ENCODE measurements at places on chromosomes 7 and 10. TPM values are rescaled to one million over a fixed set of nuclear protein-coding genes. Genes with fewer than 3 reads are reported as not detected.

The ECHS1 gene
- total RNA-seq, result 88.8 TPM

The VENTX gene
- total RNA-seq, result 21.5 TPM

The AKR1C8 gene
- total RNA-seq, result not detected

The SPDYE6 gene
- not detected for total RNA-seq

DNA sequence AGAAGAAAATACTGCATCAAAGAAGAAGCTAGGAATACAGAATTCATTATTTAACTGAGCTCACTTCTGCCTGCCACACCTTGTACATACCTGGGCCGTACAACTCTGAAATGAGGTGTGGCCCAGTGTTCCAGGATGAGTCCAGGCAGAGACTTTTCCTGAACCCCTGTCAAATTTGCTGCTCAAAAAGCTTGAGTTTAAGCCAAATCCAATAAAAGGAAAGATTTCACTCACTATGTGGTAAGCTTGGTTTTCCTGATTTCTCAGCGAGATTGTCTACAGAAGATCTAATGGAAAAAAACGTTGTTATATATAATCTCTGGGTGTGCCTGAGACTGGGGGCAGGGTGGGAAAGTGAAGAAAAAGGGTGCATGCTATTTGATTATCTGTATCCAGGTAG is 72.1 kb upstream of the EGFR start:
- H3K4me3 ChIP-seq, result no peak overlapping the region
- H3K4me1 ChIP-seq, result peaks cover 12% of the 10 kb centered on the region
- no peaks in the 10 kb centered on the region for H3K27me3 ChIP-seq
- no peak overlapping the region for H3K27ac ChIP-seq

DNA sequence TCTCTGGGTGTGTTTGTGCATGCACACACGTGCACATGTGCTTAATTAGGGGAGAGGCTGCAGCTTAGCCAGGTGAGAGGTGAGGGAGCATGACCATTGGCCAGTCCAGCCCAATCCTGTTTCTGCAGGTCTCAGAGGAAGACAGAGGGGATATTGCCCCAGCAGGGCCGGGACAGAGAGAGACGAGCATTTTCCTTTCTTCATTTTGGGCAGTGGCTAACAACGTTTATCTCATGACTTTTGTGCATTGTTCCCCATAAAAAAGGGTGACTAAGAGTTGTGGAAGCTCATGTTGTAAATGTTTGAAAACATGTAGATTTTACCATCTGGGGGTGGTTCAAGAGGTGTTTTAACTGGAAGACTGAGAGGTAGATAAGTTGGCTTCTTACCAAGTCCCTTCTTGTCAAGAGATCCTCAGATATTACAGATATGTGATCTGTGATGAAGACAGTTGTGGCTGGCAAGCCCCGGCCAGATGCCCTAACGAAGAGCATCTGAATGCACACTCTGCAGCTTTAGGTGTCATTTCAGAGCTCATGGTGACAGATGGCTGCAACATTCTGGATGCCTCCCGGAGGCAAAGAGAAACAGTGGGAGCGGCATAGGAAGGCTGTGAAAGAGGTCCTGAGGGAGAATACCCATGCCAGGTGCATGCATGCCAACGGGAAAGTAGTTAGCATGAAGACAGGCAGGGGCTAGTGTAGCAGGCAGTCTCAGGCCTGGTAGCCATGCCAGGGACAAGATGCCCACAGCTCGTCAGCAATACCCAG is 16.7 kb upstream of the DMBT1 start:
- H3K4me3 ChIP-seq, result no peak overlapping the region
- no peak for DNase-seq
- no peaks in the 10 kb centered on the region for H3K4me1 ChIP-seq
- H3K27me3 ChIP-seq, result no peaks in the 10 kb centered on the region
- H3K27ac ChIP-seq, result no peak overlapping the region

- no peak for DNase-seq
- no peaks in the 10 kb centered on the region for H3K27me3 ChIP-seq
- peaks cover 14% of the 10 kb centered on the region for H3K4me1 ChIP-seq
- H3K27ac ChIP-seq, result no peak overlapping the region
- no peaks in the 10 kb centered on the region for H3K36me3 ChIP-seq
- H3K4me3 ChIP-seq, result no peak overlapping the region
Measured at GRCh38 chr7:18532813-18533212, 37.3 kb downstream of the HDAC9 start.

- no peak overlapping the region for H3K27ac ChIP-seq
- H3K4me1 ChIP-seq, result no peaks in the 10 kb centered on the region
- H3K27me3 ChIP-seq, result no peaks in the 10 kb centered on the region
- H3K4me3 ChIP-seq, result no peak overlapping the region
Measured at GRCh38 chr7:474605-475424, 44.8 kb downstream of the PDGFA start.

DNA sequence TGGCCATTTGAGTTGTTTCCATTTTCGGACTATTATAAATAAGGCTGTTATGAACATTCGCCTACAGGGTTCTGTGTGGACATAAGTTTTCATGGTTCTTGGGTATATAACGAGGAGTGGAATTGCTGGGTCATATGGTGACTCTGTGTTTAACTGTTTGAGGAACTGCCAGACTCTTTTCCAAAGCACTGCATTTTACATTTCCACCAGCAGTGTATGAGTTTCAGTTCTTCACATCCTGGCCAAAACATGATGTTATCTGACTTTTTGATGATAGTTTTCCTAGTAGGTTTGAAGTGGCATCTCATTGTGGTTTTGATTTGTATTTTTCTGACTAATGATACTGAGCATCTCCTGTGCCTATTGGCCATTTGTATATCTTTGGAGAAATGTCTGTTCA is 5.4 kb downstream of the SUV39H2 start:
- H3K27ac ChIP-seq, result no peak overlapping the region
- no peak for DNase-seq
- H3K36me3 ChIP-seq, result peaks cover 13% of the 10 kb centered on the region
- no peaks in the 10 kb centered on the region for H3K27me3 ChIP-seq
- no peak overlapping the region for H3K4me3 ChIP-seq

DNA sequence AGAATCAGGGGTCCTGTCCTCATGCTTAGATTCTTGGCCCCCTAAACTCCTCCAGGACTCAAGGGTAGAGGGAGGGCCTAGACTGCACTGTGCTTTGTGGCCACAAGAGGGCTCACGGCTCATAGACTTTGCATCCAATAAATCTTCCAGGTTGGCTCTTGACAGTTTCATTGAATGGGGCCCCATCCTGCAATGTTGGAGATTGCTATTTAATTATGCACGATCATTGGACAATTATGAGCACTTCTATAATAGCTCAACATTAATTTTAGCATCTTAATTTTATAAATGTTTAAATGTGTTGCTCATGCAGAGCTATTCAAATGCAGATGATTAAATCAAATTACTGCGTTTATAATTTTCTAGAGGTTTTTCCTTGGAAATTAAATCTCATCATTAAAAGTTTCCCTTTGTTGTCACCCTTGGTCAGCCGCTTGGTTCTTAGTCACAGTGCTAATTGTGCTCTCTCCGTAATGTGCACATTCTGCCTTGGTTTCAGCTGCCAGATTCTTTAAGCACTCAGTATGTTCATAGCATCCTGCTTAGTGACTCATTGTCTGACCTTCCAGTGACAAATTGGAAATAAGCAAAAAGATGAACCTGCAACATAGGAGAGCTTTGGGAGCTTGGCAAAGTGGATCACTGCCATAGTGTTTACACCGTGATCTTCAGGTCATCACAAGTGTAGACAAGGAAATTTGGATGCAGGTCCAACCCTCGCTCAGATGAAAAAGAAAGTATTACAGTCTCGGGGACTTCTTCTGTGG is 33.4 kb upstream of the PLPP4 start:
- no peaks in the 10 kb centered on the region for H3K27me3 ChIP-seq
- no peak overlapping the region for H3K27ac ChIP-seq
- peaks cover 5% of the 10 kb centered on the region for H3K4me1 ChIP-seq

DNA sequence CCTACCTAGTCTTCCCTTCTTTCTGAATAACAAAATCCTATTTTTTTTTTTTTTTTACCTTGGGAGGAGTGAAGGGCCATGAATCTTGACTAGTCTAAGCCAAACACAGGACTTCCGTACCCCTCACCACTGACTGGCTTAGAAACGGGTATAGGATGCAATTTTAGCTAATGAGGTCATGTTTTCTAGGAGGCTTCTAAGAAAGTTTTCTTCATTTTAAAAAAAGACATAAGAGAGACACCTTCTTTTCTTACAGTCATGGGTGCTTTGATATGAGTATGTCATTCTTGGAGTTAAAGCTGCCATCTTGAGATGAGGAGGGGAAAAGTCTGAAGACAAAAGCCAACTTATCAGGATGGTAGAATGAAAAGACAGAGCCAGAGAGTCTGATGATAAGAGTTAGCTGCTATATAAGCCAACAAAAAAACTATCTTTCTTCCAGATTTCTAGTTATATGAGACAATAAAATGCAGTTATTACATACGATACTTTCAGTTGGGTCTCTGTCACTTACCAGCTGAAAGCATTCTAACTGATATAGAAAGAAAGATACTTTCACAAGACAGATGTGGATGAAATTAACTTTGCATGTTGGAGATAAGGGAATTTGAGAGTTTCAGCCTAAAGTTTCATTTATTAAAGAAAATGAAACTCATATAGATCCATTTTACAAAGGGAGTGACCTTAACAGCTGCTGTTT is 34.0 kb downstream of the ZNF438 start:
- peaks cover 11% of the 10 kb centered on the region for H3K4me1 ChIP-seq
- peaks cover 24% of the 10 kb centered on the region for H3K36me3 ChIP-seq
- no peak overlapping the region for H3K27ac ChIP-seq

DNA sequence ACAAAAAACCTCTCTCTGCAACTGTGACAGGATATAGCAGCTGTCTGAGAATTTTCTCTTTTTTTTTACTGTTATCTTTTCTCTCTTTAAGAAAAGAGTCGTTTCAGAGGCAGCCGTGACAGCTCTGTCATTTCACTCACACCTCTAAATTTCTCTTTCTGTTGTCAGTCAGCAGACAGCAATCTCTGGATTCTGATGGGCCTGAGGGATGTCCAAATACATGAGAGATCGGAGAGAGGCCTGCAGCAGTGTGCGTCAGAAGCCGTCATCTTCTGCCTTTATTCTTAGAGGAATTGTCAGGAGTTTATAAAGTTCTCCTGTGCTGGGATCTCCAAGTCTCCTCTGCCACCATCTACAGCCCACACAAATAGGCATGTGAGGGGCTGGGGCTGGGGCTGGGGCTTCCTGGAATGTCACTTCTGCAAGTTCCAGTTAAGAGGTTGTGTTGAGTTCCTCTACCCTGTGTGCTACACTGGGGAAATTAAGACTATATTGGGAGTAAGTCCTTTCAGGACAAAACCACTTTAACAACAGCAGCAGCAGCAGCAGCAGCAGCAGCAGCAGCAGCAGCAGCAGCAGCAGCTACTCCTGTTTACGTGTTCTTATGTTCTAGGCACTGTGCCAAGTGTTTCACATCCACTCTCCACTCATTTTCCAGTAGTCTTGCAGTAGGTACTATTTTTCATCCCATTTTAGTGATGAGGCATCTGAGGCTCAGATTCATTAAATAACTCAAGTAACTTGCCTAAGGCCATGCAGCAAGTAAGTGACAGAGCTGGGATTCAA is 541.3 kb downstream of the LRMDA start:
- no peak overlapping the region for H3K4me3 ChIP-seq
- H3K27ac ChIP-seq, result no peak overlapping the region
- H3K36me3 ChIP-seq, result no peaks in the 10 kb centered on the region
- H3K27me3 ChIP-seq, result peaks cover 5% of the 10 kb centered on the region

DNA sequence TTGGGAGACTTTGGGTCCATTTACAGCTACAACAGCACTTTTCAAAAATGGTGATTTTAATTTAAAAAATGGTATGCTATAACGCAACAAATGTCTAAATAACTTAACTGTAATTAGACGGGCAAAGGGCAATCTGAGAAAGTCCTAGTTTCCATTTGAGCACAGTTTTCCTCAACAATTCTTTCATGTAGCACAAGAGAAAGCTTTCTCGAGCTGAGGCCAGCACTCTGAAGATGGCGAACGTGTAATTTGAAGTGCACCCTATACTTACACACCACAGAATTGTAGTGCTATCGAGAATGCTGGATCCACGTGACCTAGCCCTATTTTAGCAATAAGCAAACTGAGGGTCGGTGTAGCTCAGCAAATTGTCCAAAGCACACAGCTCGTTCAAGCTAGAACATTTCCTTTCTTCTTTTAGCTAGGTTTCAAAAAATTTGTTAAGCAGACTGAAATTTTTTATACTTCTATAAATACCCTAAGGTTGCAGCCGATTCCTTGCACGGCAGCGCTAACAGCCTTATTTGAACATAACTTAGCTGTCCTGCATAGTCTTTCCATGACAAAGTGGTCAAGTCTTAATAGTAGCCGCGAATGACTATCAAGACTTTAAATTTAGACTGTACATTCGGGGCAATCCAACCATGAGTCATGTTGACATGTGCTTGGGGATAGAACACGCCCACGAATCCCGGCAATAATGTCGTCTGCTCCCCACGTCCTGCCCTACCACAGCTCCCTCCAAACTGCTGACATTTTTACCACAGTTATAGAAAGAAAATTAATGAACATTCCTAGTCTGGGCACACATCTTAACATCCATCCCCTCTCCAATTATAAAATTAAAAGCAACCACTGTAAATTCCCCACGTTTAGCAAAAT is 10.0 kb downstream of the KLF6 start:
- no peak overlapping the region for H3K4me3 ChIP-seq
- H3K27ac ChIP-seq, result peak overlapping the region; percentile 95
- H3K4me1 ChIP-seq, result peaks cover 32% of the 10 kb centered on the region
- H3K27me3 ChIP-seq, result no peaks in the 10 kb centered on the region

- no peaks in the 10 kb centered on the region for H3K36me3 ChIP-seq
- peaks cover 10% of the 10 kb centered on the region for H3K4me1 ChIP-seq
- no peaks in the 10 kb centered on the region for H3K27me3 ChIP-seq
- no peak overlapping the region for H3K27ac ChIP-seq
Measured at GRCh38 chr10:69073026-69073425, 14.9 kb upstream of the SRGN start.

DNA sequence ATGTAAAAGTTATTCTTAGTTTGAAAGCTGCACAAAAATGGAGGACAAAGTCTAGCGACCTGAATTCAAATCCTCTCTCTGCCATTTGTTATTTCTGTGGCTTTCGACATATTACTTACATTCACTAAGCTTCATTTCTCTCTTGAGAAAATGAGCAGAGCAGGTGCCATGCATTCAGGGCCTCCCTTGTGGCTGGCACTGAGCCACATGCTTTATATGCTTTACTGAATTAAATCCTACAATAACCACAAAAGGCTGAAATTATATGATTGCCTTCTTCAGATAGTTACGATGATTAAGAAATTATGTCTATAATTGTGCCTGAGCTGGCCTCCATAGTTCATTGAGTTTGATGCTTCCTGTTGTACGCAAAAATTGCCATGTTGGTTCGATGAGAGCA is 98.7 kb downstream of the NPSR1 start:
- no peaks in the 10 kb centered on the region for H3K27me3 ChIP-seq
- DNase-seq, result no peak
- H3K4me3 ChIP-seq, result no peak overlapping the region
- H3K36me3 ChIP-seq, result no peaks in the 10 kb centered on the region
- H3K27ac ChIP-seq, result no peak overlapping the region
- H3K4me1 ChIP-seq, result peaks cover 12% of the 10 kb centered on the region
